Endothelial cell (in vitro differentiated cells): ENCODE measurements at places on chromosomes 16 and 17.

DNA sequence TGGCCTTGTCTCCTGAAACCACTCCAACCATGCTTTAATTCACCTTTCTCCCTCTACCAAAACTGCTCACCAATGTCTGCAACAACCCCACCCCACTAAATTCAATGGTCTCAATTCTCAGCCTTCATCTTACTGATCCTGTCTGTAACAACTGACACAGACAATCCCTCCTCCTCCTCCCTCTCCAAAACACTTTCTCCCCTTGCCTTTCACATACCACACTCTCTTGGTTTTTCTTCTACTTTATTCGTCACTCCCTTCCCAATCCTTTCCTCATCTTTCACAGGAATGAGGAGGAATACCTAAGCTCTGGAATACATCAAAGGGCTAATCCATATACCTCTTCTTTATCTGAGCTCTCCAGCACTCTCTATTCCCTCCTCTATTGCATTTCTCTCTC lies 65.4 kb downstream of the STH start:
- no peak for DNase-seq

DNA sequence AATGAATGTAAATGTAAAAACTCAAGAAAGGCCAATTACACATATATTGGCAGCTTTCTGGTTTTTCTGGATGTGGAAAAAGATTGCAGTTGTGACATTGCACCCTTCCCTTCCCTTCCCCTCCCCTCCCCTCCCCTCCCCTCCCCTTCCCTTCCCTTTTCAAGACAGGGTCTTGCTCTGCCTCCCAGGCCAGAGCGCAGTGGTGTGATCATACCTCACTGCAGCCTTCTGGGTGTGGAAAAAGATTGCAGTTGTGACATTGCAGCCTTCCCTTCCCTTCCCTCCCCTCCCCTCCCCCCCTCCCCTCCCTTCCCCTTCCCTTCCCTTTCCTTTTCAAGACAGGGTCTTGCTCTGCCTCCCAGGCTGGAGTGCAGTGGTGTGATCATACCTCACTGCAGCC lies 41.7 kb downstream of the PIK3R5 start:
- DNase-seq, result no peak

DNA sequence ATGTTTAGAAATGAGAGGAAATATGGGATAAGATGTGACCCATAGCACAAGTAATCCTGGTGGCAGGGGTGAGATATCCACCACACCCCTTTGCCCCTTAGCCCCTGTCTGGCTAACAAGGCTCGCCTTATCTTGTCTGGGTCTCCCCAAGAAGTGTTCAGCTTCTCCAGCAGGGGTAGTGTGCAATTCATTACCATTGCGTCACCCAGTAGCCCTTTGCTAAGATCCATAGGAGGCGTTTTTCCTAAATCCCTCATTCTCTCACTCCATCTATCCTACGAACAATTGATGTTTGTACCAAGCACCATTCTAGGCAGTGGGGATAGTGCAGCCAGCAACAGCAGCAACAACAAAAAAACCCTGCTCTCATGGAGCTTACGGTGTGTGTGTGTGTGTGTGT lies 30.8 kb downstream of the CCDC42 start:
- DNase-seq, result no peak

DNA sequence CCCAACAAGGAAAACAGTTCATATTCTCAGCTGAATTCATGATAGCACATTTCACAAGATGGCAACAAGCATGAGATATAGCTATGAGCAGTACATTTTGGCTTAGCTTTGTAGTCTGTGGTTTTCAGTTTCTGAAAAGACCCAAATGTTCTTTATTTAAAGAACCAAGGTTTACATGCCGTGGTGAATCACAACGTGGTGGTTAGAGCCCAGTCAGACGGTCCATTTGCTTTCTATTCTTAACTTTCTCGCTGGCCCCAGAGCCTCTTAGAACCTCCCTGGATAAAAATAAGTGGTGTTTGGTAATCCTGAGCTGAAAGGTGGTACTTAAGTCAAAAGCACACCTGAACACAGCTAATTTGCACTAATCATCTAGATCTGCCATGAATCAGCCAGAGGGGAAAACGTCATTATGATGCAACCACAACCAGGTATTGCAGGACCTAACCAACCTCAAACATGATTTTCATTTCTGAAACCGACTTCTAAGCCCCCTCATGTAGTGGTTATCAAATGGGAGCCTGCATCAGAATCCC lies 18.6 kb upstream of the HAPSTR1 start:
- DNase-seq, result no peak

DNA sequence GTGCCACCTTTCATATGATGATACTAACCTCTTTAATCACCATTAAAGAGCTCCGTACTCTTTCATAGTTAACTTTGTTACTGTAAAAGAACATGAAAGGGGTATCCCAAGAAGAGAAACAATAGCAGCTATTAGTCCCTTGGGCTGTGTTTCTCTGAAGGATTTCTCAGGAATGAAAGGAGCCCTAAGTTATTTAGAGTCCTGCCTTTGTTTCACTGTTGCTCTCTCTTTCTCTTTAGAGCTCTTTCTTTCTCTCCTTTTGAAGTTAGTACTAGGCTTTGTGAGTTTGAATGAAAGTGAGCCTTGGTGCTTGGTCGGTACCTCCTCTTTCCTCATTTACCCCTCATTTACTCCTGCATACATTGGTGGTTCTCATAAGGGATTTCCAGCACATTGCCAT lies 20.5 kb upstream of the RASL10B start:
- DNase-seq, result no peak

GRCh38 chr16:69593751-69594255 lies 28.0 kb downstream of the NFAT5 start:
- no peak for DNase-seq

DNA sequence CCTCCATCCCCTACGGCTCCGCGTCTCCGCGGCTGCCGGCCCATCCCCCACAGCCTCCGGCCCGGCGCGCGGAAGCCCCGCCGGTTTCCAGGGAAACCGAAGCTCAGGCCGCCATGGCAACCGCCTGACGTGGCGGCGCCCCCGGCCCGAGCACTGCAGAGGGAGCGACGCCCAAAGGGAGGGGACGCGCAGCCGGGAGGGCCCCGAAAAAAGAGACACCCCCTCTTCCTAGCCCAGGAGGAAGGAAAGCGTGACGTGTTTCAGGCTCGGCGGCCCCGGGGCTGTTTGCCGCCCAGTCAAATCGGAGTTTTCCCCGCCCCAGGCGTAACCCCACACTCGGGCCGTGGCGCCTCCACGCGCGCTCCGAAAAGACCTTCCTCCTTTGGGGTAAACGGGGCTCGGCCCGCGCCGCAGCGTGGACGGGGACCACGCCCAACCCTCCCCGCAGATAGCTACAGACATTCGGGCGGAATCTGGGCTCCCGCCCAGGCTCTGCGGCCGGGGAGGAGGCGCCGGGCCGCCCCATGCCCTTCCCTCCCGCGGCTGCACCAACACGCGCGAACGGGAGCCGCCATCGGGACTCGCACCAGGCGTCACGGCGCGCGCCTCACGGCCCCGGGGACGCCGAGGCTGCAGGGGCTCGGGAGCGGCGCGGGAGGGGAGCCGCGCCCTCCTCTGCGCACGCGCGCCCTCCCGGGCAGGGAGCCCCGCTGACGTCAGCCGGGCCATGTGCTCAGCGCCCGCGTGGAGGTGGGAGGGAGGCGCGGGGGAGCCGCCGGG lies 7.5 kb downstream of the MNT start:
- DNase-seq, result peak; percentile 80

DNA sequence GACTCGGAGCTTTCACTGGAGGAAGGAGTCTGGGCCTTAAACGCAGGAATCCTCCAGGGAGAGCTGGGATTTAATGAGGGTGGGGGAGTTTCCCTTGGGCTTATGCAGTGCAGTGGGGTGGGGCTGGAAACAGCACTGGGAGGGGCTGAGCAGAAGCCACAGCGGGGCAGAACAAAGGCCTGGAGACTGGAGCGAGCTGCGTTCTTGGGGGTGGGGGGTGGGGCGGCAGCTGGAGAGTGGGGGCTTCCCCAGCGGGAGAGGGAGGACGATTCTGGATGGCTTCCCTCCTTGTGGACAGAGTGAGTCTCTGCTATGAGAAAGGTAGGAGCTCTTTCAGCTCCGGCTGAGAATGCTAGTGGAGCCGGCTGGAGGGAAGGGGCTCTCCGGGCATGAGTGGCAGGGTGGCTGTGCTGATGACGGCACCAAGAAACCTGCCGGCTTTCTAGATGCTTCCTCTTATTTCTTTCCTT lies 406.0 kb downstream of the SEC14L1 start:
- no peak for DNase-seq
